Thymus (tissue), 14 donors: ENCODE measurements at places on chromosomes 12 and 14.
A peak's percentile ranks its signal among the peaks of the same experiment; 100 is the strongest.

- no peak for DNase-seq
These were observed 98.9 kb downstream of the ACSS3 start for GRCh38 chr12:81176796-81177195.

- DNase-seq = no peak
These were observed 103.0 kb downstream of the SAMD4A start for GRCh38 chr14:54669721-54670561.

GRCh38 chr14:64656986-64657385 lies 47.2 kb upstream of the PLEKHG3 start:
- no peak for DNase-seq

- DNase-seq = peak; percentile 83
These were observed at the start of the genes DHRS1 and NOP9 for GRCh38 chr14:24299255-24300191. Gene DHRS1, minus strand, starts transcription at chr14:24299780. Its CDS starts 674 bp downstream, at chr14:24299106. Gene NOP9, plus strand, starts transcription at chr14:24299850. Its CDS starts 105 bp downstream, at chr14:24299955.

DNA sequence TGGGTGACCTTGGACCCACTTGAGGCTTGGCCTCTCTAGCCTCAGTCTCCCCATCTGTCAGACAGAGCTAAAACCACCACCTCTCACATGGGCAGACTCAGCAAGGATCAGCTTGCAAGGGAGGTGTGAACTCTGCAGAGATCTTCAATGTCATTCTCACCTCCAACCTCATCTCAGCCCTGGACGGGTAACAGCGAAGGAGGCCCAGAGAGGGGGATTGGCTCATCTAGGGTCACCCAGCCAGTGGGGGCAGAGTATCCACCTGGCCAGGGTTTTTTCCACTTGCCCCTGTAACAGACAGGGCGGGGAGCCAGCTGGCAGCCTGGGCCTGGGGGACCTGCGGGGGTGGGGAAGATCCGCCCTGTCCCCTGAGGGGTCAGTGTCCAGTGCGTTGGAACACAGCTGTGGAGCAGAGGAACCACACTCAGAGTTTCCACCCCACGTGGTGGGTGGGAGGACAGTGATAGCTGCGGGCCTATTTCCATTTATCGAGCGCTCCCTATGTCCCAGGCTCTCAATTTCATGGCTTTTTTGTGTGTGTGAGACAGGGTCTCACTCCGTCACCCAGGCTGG lies 27.4 kb downstream of the DTX1 start:
- DNase-seq = no peak

- DNase-seq = peak; percentile 0
These were observed 378.7 kb downstream of the PRKD1 start for GRCh38 chr14:29548948-29549370.

- DNase-seq = no peak
These were observed 242.0 kb downstream of the ADAMTS20 start for GRCh38 chr12:43309959-43310358.

DNA sequence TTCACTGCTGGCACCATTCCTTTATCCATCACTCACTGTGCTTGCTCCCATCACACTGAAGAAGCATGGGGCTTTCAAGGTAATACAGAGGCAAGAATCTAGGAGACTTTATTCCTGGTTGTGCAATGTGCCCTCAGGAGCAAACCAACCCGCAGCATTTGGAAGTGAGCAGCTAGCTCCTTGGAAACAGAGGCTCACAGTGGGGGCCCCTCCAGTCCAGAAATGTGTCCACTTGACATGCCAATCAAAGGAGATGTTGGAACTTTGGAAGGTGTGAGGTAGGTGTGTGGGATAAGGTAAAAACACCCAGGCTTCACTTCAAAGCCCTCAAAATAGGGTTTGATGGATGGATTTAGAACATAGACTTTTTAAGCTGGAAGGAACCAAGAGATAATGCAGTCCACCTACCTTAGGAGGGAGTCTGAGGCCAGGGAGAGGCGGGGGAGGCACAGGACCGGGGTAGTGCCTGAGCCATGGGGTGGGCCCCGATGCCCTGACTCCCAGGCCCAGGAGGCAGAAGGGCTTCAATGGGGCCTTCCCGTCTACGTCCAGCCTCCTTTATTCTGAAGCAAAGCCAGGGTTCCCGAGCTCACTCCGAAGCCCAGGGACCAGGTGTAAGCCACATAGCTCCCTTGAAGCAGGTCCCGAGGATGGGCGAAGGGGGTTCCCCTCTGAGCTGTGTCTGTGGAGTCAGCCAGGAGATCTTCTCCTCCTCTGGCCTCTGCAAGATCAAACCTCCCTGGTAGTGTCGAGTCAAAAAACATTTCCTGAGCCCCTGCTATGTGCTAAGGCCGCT lies 17.6 kb upstream of the BCL11B start:
- no peak for DNase-seq

GRCh38 chr12:122842505-122843405 lies 7.5 kb downstream of the HIP1R start:
- no peak for DNase-seq

DNA sequence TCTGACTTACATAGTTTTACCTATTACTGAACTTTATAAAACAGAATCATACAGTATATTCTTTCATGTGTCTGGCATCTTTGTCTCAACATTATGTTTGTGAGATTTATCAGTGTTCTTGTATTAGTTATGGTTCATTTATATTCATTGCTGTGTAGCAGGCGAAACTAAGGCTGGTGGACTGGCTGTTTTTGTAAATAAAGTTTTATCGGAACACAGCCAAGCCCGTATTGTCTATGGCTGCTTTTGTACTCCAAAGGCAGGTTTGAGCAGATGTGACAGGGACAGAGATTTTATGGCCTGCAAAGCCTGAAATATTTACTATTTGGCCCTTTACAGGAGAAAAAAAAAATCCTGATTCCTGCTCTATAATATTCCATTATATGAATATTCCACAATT lies 405.8 kb upstream of the RGS6 start:
- no peak for DNase-seq

- DNase-seq = no peak
These were observed 58.4 kb downstream of the LLPH start for GRCh38 chr12:66072135-66072534.

DNA sequence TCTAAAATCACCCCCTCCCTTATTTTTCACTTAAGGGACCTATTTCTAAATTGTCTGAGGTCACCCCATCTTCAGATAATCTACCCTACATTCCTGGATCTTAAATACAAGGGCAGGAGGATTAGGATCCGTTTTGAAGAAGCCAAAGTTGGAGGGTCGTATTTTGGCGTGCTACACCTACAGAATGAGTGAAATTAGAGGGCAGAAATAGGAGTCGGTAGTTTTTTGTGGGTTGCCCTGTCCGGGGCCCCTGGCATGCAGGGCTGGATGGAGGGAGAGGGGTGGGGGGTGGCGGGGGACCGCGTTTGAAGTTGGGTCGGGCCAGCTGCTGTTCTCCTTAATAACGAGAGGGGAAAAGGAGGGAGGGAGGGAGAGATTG lies 300 bp upstream of the CCND2 start:
- peak; percentile 15 for DNase-seq

DNA sequence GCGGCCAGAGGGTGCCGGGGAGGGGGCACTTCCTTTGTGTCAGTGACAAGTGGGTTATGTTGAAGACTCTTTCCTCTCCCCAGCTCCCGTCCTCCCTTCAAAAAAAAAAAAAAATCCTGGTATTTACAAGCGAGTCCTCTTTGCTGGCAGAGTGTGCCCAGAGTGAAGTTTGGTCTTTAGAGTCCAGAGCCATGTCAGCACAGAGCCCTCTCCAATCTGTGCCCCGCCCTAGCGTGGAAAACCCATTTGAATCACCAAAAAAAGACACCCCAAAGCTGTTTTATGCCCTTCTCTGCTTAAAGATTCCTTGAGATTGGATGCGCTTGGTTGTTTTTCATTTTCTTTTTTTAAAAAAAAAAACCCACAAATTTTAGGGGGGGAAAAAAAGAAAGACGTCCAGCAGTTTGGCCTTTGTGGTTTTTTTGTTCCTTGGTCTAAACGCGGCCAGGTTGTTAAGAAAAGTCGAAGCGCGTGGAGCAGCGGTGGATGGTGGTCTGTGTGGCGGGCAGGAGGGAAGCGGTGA lies 3.3 kb downstream of the NKX2-1 start:
- no peak for DNase-seq

DNA sequence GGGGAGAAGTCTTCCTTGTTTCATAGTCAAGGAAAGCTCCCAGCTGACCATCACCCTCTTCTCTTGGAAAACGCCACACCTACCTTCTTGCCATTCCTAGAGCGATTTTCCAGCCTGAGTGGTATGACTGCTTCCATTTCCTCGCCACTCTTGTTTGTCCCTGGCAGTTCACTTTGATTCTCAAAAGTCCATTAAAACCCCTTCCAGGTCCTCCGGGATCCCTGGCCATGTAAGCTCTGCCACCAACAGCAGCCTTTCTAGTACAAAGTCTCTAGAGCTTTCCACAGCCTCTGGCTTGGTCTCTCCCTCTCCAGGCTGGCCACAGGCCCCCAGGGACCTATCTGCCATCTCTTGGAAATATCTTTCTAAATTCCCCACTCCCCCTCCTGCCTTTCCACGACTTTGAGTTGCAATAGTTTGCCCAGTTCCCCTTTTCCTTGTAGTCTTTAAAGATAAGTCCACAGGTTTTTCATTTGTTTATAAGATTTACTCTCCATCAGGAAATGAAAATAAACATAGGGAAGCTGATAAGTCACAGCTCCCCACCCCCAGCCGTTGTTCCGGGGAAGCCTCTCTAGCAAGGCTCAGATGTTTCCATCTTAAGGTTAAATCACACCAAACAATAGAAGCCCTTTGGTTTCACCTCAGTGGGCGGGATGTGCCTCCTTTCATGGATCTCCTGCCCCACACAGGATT lies 42.9 kb upstream of the SINHCAF start:
- DNase-seq = no peak

- DNase-seq = no peak
These were observed 17.5 kb upstream of the NUDT14 start for GRCh38 chr14:105198588-105198987.

DNA sequence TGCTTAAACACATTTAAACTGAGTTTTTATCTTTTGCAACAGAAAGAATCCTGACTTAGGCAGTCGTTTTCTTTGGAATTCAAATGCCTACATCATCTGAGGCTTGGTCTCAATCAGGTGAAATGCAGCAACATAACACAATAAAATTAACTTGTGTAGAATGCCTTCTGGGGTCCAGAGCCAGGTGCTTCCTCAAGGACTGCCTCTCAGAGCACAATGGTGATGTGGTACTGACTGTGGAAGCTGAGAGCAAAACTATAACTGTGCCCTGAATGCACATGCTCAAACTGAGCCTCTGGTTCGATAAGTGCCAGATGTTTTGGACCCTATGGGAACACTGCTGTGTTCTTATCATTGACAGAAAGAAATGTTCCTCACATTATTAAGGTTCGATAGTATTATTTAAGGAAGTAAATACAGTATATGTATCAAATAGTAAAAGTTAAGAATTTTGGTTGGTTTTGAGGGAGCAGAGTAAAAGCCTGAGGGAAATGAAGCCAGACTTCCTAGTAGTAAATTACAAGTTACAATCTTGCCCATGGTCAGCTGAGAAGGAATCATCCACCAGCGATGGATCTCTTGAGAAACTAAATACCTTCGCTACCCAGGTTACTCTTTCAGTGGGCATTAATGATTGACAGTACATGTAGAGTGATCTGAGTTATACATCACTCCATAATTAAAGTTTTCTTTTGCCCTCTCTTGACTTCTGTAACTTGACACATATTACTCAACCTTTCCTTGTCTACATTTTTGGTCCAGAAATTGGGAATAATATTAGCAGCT lies 122.9 kb upstream of the ATP2B1 start:
- no peak for DNase-seq

DNA sequence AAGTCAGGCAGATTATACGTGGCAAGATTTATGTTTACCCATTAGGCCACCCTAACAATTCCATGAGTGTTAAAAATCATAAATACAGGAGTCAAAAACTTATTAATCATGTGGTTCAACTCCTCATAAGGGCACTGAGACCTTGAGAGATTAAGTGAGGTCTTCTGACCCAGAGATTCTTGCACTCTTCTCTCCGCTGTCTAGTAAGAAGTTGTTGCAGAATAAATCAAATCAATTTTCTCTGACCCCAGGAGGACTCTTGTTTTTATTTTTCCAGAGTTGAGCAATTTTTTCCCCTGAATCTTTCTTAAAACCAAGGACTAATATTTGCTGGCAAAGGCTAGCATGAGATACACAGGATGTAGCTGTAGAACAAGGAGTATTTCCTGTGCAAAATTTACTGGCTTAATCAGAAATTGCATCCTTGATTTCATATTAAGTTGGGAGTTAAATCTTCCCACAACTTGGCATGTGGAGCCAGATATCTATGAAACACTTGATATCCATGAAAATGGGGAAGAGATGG lies 90.9 kb upstream of the PTHLH start:
- no peak for DNase-seq

DNA sequence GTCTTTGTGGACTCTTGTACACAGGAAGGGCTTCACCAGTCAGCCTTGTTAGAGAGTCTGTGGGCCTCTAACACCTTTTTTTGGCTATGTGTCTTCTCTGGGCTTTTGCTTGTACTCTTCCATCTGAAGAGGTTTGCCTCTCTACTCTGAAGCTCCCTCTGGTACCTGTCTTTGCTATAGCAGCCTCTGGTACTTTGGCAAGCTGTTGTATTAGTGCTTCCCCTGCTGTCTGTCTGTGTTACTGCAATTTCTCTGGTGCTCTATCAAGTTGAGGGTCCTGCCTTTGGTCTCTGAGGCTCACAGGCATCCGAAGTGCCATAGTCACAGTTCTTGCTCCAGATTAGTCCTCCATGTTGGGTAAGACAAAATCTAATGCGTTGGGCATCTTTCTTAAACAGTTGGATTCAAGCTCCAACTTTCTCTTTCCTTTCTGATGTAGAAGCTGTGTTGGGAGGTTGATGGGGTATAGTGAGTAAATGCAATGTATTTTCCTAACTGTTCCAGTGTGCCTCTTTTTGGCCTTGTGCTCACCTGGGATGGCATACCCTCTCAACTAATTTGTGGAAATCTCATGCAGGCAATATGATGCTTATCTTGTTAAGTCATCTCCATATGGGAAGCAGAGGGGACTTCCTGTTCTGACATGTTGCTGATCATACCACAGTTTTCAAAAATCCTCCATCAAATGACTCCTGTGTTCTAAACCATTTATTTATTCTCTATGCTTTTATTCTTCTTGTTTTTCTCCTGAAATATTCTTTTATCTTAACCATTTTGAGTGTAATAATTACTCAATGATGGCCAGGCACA lies 88.8 kb downstream of the ATF7IP start:
- DNase-seq = peak; percentile 50

DNA sequence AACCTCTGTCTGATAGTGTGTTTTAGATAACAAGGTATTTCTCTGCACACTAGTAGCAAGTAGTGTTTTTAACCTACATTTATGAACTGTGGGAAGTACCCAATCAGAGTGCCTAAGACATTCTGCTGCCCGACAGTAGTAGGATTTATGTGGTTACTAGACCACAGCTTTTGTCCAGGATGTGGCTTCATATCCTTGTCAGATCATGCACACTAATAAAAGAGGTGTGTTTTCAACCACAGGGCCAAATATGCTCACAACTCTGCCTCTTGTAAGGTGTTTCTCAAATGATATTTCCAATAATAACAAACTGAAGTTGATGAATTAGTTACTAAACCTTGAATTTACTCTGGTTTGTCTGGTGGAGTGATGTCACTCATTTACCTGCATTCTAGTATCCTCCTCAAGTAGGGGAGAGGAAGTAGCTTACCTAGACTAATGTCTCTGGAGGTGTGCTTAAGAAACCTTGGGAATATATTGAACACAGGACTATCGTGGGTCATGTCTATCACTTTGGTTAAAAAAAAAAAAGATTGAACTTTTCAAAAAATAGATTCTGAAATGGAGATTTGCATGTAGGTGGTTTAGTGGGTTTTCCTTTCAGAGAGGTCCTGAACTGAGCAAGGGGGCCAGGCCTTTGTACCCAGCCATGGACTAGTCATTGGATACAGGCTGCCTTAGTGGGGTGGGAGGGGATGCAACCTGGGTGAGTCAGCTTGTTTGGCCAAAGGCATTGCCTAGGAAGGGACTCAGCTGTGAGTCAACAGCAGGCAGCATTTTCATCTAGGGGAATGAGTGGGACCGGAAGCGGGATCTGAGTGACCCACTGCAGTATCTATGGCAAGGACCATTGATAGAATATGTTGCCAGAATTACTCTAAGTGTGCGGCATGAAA lies 14.1 kb downstream of the FBXW8 start:
- DNase-seq = peak; percentile 47
